ENCODE measurements at places on chromosomes 1 and 21.

DNA sequence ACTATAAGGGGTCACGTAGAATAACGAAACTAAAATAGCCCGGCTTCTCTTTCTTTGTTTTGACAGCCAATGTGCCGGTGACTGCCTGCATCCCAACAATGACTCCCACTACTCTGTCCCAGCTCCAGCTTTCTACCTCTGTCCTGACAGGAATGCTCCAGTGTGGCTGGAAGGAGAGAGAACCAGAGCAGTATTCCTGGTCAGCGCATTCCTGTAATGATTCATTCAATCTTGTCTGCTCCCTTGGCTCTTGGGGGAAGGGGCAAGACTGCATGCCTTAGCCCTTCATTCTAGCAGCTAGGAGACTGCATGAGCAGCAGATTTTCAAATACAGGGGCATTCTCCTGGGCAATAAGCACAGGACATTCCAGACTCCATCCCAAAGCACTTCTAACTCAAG is 132.1 kb upstream of the PRMT6 start:
- peak; percentile 8 for DNase-seq

- DNase-seq: no peak
Measured at GRCh38 chr21:44065428-44065827, 41.8 kb upstream of the PWP2 start.

DNA sequence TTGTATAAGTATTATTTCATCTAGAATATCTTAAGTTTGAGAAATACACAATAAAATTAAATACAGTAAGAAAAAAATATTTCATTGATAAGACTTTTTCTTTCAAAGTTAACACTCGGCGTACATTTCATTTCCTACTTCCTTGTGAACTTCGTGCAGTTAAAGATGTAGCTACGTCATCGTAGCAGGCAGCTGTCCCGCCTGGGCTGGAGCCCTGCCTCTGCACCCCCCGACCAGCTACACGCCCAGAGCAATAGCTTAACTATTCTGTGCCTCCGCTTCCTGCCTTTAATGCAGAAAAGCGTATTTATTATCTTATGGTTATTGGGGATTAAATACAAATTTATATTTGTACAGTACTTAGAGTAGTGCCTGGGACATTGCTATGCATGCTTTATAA is 53.5 kb downstream of the CLSTN1 start:
- DNase-seq: no peak

DNA sequence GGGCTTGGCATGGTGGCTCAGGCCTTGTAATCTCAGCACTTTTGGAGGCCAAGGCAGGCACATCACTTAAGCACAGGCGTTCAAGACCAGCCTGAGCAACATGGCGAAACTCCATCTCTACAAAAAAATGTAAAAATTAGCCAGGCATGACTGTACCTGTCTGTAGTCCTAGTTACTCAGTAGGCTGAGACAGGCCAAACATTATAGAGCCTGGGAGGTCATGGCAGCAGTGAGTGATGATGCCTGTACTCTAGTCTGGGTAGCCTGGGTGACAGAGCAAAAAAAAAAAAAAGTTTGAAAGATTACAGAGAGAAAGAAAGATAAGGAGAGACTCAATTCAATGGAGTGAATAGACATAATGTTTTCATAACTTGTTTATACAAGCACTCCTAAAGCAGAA is 556.5 kb upstream of the BRINP3 start:
- DNase-seq: no peak

- peak; percentile 56 for DNase-seq
Measured at GRCh38 chr21:20999659-21000058, 1.4 kb downstream of the NCAM2 start.

GRCh38 chr1:182095946-182096345 is 34.4 kb upstream of the ZNF648 start:
- no peak for DNase-seq
